ENCODE measurements at places on chromosomes 6 and 20.

- DNase-seq: no peak
Observed at GRCh38 chr20:12354725-12355124, 437.0 kb downstream of the BTBD3 start.

- no peak for DNase-seq
Observed at GRCh38 chr6:41642960-41643898, 5.0 kb downstream of the MDFI start.

GRCh38 chr6:159068904-159069578 is 24.2 kb upstream of the TAGAP start:
- DNase-seq: no peak

GRCh38 chr20:50138479-50139393 is 14.8 kb downstream of the PEDS1 start:
- DNase-seq: no peak

DNA sequence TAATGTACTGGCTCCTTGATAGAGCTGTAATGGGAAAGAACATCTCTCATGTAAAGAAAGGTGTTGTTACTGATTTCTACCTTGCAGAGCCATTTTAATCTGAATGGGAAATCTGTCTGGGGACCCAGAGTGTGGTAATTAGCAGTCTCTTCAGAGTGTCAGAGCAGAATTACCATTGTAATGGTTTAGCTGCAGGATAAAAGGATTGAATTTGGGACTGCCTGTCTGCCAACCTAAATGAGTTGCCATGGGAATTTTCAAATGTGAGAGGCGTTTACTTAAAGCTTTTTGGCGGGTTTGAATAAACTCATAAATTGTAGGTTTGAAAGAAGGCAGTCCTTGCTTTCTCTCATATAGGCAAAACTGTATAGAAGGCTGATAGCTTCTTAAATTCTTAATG is 128.8 kb downstream of the QKI start:
- no peak for DNase-seq

Data from IMR-90 (cell line).